ENCODE measurements at places on chromosomes 2 and 18. TPM values are rescaled to one million over a fixed set of nuclear protein-coding genes. Genes with fewer than 3 reads are reported as not detected.

The SIX3 gene
- 2.9 TPM for total RNA-seq

The FAM237A gene
- total RNA-seq, result not detected

The ABCG8 gene
- not detected for total RNA-seq

The TXNDC2 gene
- total RNA-seq, result 0.12 TPM

The NEU2 gene
- total RNA-seq, result not detected

The ANKRD36C gene
- total RNA-seq, result 3.5 TPM

The CIDEA gene
- total RNA-seq, result not detected

The FBXO48 gene
- 0.58 TPM for total RNA-seq

The DNAH7 gene
- total RNA-seq, result 0.82 TPM

The LIMS2 gene
- 6.3 TPM for total RNA-seq

The CCDC85A gene
- 0.32 TPM for total RNA-seq

The CCL20 gene
- 7.8 TPM for total RNA-seq

The TFCP2L1 gene
- total RNA-seq, result 23.9 TPM

The LRPPRC gene
- total RNA-seq, result 92.9 TPM

The ZSWIM2 gene
- total RNA-seq, result not detected

The HAAO gene
- not detected for total RNA-seq

The SLC38A11 gene
- 0.03 TPM for total RNA-seq

The C2orf80 gene
- not detected for total RNA-seq

The CD28 gene
- total RNA-seq, result not detected

The DHRS9 gene
- 4.4 TPM for total RNA-seq

The POTEJ gene
- total RNA-seq, result not detected

The ABCB11 gene
- 0.02 TPM for total RNA-seq

The ABCG5 gene
- not detected for total RNA-seq

The MRPS5 gene
- 71.3 TPM for total RNA-seq

The YWHAQ gene
- 997 TPM for total RNA-seq

The MOCOS gene
- total RNA-seq, result 3.6 TPM

Data from A549 treated with Hydrocortisone at 1 μM for 4 hours (cell line).